AG08395 (cell line): ENCODE measurements at places on chromosomes 4 and X.

- no peak for DNase-seq
Observed at GRCh38 chr4:108315694-108316093, 147.0 kb upstream of the LEF1 start.

- DNase-seq, result no peak
Observed at GRCh38 chrX:87805829-87806490, 288.4 kb downstream of the KLHL4 start.

GRCh38 chr4:140719022-140719421 is 37.2 kb downstream of the TBC1D9 start:
- DNase-seq, result peak; percentile 50

DNA sequence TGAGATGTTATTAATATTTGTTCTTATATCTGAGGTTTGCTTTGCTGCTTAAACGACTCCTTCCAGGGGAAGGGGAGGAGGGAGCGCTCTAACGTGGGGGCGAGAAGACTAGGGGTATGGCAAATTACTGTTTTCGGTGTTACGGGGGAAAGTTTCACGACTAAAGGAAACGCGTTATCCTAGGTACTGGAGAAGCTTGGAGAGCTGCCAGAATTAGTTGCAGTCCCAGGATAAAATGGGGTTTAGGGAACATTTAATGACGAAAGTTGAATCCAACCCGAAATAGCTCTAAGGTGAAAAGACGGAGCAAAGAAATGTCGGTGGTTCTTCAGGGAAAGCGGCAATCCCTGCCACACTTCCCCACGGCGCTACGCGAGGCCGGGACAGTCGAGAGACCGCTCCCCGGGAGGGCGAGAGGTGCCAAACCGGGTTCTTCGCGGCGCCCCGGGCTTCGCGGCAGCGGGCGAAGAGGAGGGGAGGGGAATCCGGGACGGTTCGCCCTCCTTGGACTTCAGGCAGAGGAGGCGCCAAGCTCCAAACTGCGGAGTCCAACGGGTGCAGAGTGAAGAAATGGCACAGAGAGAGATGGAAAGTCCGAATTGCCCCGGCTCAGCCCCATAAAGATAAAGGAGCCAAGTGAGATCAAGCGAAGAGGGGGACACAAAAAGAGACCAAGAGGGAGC is 724 bp downstream of the THOC2 start:
- DNase-seq, result peak; percentile 15

GRCh38 chrX:866441-866990 is 235.9 kb downstream of the SHOX start:
- no peak for DNase-seq
